MG63 (cell line): ENCODE measurements at places on chromosomes 3 and 15. TPM values are rescaled to one million over a fixed set of nuclear protein-coding genes. Genes with fewer than 3 reads are reported as not detected.

GRCh38 chr3:172341482-172342059 is 106.7 kb downstream of the GHSR start:
- no peak for DNase-seq

- no peak for DNase-seq
Observed at GRCh38 chr15:94670438-94671034, 439.2 kb downstream of the MCTP2 start.

GRCh38 chr3:71582612-71583565 is 639 bp downstream of the FOXP1 start:
- peak; percentile 82 for DNase-seq

GRCh38 chr3:31572236-31573004 is 39.7 kb downstream of the STT3B start:
- no peak for DNase-seq

GRCh38 chr3:32989171-32989570 is 37.7 kb downstream of the CCR4 start:
- no peak for DNase-seq

- DNase-seq: no peak
Observed at GRCh38 chr15:66937588-66937987, 127.8 kb upstream of the SMAD3 start.

GRCh38 chr3:77685713-77686112 is 645.8 kb downstream of the ROBO2 start:
- no peak for DNase-seq

DNA sequence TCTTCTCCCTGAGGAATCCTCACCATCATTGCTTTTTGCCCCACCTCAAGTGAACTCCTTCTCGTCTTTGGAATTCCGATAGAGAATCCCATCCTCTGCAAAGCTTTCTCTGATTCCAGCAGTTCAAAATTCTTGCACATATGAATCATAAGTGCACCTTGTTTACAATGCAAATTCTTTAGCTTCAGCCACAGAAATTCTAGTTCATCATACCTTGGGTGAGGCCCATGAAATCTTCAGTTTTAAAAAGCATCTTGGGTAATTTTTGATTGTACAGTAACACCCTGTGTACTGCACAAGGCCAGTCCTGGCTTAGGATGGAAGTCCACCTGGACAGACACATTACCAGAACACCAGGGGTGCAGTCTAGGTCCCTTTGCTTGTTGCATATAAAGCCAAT is 30.8 kb downstream of the MDFIC2 start:
- no peak for DNase-seq

The IL17RB gene
- total RNA-seq: 0.89 and 2.4 TPM in 2 replicates

The SLC9C1 gene
- not detected in 2 replicates for total RNA-seq
